SK-N-SH treated with all-trans-retinoic acid at 6 μM for 48 hours (cell line): ENCODE measurements at places on chromosomes 11 and 22.
A peak's percentile ranks its signal among the peaks of the same experiment; 100 is the strongest.

GRCh38 chr22:17781319-17782031 is 7.2 kb upstream of the BID start:
- ATAC-seq: peak; percentile 64

GRCh38 chr11:1481861-1482441 is 4.6 kb downstream of the MOB2 start:
- no peak for ATAC-seq

DNA sequence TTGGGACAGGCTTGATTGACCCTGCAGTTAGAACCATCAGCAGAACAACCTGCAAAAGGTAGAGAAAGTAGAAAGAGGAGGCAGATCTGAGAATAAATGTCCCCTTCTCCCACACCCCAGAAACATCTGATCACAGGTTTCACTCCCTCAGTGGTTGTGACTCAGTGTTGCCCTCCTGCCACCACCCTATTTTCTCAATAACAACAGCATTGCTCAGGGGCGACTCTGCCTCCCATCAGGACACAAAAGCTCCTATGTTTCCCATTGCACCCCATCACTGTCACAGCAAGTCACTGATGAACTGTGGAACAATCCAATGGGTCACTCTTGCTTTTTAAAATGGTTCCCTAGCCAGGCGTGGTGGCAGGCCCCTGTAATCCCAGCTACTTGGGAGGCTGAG is 110.2 kb downstream of the RASSF10 start:
- ATAC-seq: no peak

GRCh38 chr11:45048870-45049691 is 97.4 kb upstream of the PRDM11 start:
- peak; percentile 37; the same call in 2 of the 3 replicates for ATAC-seq

GRCh38 chr22:49996119-49996517 is 16.4 kb downstream of the IL17REL start:
- ATAC-seq: no peak

DNA sequence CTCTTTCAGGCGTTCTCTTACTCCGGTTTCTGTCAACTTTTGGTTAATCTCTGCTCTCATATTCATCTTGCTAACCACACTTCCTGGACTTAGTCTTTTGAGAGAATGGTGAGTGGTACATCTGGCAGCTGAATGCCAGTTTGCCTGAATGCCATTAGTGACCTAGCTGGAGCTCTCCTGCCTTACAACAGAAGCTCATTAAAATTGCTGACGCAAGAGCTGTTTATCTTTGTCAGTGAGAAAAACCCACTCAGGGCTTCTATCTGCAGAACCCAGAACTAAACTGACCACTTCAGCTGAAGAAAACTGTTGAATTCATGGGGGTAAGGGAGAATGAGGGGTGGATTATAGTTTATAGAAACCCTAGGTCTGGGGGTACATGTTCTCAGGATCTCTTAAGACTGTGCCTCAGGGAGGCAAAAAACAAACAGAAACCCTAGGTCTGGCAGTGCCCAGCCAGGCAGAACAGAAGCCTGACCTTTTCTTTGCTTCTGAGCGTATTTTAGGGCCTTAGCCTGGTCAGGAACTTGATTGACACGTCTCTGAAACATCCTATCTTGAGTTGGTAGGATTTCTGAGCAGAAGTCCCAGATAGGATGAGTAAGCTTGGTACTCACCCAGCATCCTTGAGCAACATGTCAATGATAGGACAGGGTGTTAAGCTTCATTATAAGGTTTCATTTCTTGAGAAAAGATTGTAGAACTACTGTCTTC is 52.8 kb upstream of the YWHAH start:
- no peak for ATAC-seq

- ATAC-seq: no peak
These were observed 15.8 kb upstream of the CTSC start for GRCh38 chr11:88353386-88353785.

DNA sequence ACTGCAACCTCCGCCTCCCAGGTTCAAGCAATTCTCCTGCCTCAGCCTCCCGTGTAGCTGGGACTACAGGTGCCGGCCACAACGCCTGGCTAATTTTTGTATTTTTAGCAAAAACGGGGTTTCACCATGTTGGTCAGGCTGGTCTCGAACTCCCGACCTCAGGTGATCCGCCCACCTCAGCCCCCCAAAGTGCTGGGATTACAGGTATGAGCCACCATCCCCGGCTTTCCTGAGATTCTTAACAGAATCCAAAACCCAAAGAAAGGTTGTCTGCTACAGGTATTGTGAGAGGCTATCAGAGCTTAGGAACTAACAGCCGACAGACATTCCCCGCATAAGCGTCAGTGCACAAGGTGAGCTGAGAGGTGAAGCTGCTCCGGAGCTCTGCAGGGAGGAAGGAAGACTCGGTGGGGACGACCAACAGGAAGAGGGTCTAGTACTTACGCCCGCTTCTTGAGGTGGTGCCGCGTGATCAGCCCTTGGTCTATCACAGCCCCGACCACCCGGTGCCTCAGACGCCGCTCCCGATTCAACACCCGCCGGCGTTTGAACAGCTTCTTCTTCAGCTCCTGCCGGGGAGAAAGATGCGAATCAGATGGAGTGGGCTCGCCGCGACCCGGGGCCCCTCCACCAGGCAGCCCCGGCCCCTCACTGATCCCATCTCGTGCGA is 470 bp downstream of the C11orf98 start:
- ATAC-seq: peak; percentile 65

DNA sequence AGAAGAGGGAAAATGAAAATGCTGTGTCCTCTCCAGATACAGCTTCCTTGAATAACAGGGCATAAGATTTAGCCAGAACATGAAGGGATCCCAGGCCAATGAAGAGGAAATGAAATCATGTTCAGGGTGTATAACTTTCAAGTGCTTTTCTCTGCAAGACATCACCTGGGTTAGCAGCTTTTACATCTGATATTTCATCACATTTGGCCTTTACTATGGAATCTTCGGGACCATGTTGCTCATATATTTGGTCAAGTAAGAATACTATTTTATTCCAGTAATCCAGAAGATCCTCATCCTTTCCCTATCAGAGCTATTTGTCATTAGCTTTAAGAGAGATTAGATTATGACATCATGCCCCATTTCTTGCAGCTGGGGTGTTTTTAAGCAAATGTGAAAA is 66.3 kb upstream of the OR5AK2 start:
- ATAC-seq: no peak

- peak; percentile 24 for ATAC-seq
These were observed 548 bp downstream of the FDXACB1 start for GRCh38 chr11:111878385-111878848.

DNA sequence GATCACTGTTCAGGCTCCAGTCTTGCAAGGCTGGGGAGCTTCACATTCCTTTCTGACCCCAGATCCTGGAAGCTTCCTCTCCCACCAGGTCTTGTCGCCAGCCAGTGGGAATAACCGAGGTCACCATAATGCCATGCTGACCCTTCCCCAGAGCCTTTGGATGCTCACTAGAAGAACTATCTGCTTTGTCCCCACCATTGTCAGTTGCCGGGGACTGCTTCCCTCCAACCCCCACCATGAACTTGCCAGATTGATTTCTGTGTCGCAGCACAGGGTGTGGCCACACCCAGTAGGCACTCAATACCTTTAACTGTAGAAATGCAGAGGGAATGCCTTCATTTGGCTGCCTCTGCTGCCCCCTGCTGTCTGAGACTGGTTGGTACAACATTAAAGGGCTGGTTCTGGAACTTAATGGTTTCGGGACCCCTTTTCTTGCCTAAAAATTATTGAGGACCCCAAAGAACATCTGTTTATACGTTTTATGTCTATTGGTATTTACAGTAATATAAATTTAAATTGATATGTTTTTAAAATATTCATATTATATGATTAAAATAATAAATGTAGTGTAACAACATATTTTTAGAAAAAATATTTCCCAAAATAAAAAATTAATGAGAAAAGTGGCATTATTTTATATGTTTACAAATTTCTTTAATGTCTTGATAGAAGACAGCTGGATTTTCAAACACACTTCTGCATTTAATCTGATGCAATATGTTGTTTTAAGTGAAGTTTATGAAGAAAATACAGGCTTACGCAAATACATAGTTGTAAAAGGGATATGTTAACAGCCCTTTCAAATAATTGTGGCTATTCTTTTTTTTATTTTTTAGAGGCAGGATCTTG is 6.7 kb upstream of the GDPD5 start:
- ATAC-seq: peak; percentile 73

DNA sequence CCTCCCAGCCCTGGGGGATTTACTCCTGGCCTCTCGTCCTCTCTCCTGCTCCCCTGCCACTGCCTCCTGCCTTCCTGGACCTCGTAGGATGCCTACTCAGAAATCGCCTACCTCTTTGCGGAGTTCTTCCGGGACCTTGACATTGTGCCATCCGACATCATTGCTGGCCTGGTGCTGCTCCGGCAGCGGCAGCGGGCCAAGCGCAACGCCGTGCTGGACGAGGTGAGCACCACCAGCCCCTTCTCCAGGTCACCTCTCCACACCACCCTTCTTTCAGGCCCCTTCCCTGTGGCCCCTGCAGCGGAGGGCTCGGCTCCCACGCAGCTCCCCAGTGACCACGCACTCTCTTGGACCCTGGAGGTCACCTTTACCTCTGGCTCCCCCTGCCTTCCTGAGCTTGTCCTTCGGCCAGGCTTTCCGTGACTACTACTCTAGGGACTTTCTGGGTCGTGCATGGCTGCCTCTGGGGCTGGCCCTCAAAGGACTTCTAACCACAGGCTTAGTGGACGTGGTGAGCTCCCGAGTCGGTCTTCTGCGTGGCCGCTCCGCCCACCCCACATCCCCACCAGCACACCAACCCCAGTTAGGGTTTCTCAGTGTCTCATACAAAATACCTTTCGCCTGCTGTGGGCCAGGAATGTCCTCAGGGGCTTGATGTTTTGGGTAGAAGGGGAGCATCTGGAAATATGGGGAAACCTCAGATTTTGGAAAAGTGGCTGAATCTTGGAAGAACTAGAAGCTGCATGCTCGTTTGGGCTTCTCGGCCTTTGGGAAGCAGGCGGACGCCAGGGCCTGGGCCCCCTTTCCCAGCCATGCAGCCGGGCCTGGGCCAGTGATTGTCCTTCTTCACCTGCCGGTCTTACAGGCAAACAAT is 24.1 kb upstream of the MYRF start:
- no peak for ATAC-seq

GRCh38 chr11:110000031-110000502 is 93.1 kb upstream of the ZC3H12C start:
- peak; percentile 88 for ATAC-seq

- ATAC-seq: no peak
These were observed 67.4 kb downstream of the AMOTL1 start for GRCh38 chr11:94835594-94835927.

DNA sequence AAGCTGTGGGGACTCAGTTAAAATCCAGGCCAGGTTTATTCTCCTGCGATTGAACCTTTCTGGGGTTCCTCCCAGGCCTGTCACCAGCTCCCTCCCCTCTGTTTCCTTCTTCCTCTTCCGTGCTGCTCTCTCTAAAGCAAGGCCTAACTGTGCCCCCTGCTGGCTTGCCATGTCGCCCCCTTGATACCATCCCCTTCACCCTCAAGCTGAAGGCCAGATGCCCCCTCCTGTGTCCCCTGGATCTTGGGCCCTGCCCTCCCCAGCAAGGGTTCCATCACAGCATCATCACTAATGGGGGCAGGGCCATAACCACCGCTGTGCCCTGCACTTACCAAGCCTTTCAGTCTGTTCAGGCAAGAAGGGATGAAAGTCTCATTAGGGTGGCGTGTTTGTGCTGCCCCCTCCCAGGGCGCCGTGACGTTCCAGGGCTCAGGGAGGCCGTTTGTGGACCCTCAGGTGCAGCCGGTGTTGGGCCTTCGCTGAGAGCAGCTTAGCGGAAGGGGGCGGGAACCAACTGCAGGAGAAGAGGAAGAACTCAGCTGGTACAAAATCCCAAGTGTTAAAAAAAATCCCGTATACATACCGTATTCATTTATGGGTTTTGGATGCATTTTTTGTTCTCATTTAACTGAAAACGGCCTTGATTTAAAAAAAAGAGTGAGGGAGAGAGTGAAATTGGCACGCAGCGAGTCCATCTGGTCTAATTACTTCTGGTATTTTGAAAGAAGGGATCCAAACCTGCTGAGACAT is 69.9 kb downstream of the MPPED1 start:
- ATAC-seq: no peak

DNA sequence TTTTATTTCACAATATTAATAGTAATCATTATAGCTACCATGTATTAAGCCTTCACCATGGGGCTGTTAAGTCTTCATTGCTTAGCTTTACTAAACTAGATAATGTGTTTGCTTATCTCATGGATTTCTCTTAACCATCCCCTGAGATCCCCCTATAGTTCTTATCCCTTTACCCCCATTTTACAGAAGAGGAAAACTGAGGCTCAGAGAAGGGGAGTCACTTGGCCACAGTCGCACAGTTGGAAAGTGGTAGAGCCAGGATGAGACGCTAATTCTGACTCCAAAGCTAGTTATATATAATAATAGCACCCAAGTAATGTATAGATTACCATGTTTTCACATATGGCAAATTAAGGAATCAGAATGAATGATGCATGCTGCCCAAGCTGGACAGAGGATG is 9.7 kb upstream of the TFIP11 start:
- no peak for ATAC-seq

- ATAC-seq: no peak
These were observed 452.4 kb upstream of the B3GAT1 start for GRCh38 chr11:134864233-134864967.

DNA sequence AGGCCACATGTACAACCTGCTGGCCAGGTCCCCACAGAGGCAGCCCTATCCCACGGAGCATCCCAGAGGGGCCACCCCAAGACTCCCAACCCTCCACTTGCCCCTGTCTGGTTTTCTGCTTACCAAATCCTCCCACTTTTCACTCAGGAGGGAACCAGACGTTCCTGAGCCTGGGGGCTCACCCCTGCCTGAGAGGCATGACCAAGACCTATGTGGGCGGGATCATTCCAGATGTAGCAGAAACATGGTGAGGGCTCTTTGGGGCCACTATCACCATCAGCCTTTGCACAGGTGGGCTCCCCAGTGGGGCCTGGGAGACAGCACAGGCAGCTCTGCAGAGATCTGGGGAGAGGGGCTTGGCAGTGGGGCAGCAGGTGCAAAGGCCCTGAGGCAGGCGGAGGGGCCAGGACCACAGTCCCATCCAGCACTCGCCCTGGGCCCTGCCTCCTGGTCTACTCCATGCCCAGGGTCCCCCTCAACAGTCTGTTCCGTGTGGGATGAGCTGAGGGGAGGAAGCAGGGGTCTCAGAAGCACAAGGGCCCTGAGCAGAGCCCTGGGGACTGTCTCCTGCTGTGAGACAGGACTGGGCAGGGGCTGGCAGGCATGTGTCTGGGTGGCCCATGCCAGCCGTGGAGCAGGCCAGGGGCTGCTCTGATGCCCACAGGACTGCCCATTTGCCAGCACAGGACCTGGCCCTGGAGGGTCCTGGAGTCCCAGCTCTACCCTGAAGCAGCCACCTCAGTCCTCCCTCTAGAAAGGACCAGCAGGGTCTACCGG is 9.4 kb downstream of the PIM3 start:
- peak; percentile 5; the same call in 2 of the 3 replicates for ATAC-seq

DNA sequence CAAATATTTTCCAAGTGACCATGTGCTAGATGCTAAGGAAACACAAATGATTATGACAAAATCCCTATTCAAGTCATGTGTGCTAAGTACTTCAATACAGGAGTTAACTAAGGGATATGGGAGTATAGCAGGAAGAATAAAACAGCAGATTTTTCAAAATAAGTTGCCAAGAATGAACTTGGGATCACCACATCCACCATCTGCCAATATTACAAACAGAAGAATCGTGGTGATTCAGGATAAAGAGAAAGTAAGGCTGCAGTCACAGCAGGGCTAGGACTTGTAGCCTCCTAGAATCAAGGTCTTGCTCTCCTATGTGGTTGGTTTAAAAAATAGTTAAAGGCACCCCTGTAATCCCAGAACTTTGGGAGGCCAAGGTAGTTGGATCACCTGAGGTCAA is 34.3 kb downstream of the MRTFA start:
- ATAC-seq: no peak
